Fibroblast of upper back skin (primary cell): ENCODE measurements at places on chromosomes 5 and 9.

GRCh38 chr5:109468737-109469420 is 59.1 kb upstream of the PJA2 start:
- DNase-seq = peak; percentile 88

- DNase-seq = no peak
Measured at GRCh38 chr9:114445616-114446015, 57.8 kb upstream of the AKNA start.

- peak; percentile 14 for DNase-seq
Measured at GRCh38 chr9:74742792-74743730, 144.7 kb downstream of the TRPM6 start.

DNA sequence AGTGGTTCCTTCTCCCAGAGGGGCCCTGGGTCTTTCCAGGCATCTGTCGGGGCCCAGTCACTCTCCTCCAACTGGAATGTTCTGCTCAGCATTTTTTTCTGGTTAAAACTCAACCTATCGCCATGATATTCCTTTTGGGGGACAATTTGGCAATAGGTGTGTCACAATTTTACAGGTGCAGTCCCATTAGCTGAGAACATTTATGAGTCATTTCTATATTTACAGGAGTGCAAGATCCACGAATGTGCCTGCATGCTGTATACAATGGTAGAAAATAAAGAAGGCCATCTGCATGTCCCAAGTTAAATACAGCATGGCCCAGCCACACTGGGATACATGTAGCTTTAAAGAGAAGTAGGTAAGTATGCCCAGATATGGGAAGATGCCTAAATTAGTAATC is 28.8 kb upstream of the SEMA4D start:
- no peak for DNase-seq

DNA sequence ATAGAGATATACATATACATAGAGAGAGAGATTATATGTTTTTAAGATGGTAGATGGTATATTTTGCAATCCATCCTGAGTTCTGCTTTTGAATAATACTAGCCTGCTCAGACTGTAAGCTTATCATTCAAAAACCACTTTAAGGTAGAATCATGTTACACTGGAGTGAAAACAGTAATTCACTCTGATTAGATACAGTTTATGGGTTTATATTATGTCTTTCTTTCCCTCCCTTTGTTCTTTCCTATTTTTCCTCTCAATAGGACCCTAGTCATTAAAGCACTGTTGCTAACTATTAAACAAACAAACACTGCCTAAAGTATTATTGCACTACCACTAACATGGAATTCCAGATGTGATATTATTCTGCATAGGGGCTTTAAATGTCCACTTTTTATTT is 202.0 kb downstream of the ADAMTSL1 start:
- DNase-seq = no peak

- DNase-seq = peak; percentile 81
Measured at GRCh38 chr5:34412736-34413135, 243.4 kb upstream of the RAI14 start.

DNA sequence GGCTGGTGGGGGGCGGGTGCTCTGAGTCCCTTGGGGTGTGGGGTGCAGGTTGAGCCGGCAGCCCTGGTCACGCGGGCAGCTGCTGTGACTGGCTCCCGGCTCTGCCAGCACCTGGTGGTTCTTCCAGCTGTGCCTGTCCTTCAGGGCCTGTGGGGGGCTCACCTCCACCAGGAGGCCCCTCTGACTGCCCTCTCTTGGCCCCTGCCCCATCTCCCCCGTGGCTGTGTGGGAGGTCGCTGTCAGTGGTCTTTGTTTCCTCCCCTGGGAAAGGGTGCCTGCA is 3.3 kb downstream of the RXRA start:
- no peak for DNase-seq

DNA sequence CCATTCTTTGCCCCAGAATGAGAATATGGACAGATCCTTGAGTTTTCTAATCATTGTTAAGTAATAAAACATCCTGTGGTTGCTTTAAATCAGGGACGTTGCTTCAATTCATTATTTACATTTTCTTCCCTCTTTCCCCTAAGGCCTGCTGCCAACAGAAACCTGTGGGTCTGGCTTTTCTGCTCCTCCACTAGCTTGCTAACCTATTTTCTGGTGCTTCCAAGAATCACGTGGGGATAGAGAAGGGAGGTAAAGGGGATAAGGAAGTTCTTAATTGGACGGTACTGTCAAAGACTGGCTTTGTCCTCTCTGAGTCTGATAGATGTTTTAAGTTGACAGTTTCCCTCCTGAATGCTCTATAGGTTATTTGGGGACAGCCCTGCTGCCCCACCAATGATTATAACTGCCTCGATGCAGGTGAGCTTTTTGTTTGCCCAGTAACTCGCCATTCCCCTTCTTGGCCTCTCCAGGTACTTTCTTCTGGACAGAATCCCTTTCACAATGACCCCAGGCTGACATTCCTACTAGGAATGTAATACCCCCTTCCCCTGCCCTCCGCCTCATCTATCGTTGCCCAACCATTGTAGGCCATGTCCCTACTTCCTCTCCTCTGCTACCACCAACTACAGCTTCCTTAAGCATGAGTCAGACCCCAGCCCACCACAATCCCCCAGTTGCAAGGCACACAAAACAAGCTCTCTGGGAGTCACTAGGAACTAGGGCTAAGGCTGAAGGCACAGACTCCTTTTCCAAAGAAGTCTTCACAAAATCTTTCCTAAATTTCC is 19.9 kb upstream of the CPEB4 start:
- DNase-seq = peak; percentile 57

GRCh38 chr9:19148187-19148586 is 20.9 kb upstream of the PLIN2 start:
- no peak for DNase-seq

DNA sequence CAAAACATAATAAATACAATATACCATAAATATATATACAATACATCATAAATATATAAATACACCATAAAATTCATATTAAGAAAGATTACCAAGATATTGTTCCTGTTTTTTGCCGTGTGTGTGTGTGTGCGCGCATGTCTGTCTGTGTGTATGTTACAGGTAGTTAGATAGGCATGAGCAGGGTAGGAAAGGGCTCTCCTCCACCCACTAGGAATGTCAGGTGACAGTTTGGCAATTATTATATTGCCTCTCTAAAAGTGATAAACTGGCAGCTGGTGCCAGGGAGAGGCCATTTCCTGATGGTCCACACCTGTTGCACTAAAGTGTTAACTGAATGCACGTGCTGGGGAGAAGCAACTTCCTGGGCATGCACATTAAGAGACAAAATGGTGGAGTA is 232.8 kb downstream of the ADAMTS6 start:
- no peak for DNase-seq

GRCh38 chr5:2687746-2688145 is 63.7 kb downstream of the IRX2 start:
- DNase-seq = no peak

DNA sequence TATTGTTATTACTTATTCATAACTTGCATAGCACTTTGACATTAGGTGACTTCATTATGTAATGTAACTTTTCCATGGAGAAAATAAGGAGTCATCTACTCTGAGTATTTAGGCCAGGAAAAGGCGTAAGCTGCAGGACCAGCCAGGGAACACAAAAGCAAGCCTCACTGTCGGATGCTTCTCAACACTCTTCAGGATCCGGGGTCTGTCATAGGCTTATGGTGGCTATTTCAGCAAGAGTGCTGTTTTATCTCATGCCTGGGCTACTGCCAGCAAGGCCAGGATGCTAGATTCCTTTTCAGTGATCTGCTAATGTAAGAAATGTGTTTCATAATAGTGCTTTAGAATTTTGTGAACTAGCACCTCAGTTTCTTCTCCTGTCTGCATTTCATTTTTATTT is 162.4 kb downstream of the CHSY3 start:
- peak; percentile 70 for DNase-seq

DNA sequence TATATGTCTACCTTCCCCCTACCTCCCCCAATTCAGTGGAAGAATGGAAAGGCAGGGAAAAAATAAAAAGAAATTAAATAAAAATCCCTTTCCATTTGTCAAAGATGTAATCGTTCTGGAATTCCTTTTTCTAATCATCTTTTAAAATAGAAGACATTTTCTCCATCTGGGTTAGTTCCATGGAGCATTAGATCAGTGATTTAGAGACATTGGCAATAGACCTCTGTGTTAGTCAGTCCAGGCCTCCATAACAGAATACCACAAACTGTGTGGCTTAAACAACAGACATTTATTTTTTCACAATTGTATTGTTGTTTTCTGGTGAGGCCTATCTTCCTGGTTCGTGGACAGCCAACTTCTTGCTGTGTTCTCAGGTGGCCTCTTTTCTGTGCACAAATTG is 516.6 kb upstream of the DAB2 start:
- peak; percentile 15 for DNase-seq

- DNase-seq = no peak
Measured at GRCh38 chr5:31487506-31487905, 44.4 kb downstream of the DROSHA start.

GRCh38 chr5:122073864-122074263 is 4.2 kb downstream of the LOX start:
- DNase-seq = no peak

DNA sequence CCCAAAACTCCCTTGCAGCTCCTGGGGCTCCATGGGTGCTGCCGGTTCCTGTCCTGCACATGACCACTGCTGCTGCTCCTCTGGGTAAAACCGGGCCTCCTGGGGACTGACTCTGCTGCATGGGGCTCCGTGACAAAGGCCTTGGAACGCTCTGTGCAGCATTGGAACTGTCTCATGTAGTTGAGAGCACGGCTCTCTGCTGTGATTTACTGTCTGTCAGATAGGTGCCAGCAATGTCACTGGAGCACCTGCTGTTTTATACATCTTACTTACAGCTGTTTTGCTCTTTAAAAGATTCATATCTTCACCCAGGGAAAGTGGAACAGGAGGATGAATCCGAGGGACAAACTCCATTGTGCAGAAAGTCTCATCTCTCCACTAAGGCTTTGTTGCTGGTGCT is 138.1 kb downstream of the YIPF5 start:
- DNase-seq = no peak

- DNase-seq = no peak
Measured at GRCh38 chr5:112308608-112309007, 110.5 kb downstream of the EPB41L4A start.

DNA sequence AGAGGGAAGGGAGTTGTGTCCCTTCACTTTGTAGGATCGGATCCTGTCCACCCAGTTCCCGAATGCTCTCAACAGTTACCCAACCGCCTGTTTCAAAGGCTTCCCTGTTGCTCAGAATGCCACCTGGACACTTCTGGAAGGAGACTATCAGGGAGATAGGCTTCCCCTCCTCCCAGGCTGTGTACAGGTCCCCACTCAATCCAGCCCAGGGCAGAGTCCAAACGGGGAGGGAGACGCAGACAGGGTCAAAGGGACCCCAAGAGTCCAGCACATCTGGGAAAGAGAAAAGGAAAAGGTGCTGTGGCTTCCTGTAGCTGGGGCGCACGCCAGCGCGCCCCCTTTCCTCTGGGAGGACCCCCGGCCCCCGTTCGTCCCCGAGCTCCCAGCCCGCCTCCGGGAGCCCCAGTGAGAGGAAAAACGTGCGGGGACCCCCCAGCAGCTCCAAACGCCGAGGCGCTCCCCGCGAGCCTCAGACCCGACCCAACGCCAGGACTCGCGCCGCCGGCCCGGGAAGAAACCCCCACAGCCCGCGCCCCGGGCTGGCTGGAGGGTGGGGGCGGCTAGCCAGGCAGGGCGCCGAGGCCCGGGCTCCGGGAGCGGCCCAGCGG is 640 bp downstream of the SURF4 start:
- peak; percentile 44 for DNase-seq
